ENCODE measurements at places on chromosomes 12 and 14.

DNA sequence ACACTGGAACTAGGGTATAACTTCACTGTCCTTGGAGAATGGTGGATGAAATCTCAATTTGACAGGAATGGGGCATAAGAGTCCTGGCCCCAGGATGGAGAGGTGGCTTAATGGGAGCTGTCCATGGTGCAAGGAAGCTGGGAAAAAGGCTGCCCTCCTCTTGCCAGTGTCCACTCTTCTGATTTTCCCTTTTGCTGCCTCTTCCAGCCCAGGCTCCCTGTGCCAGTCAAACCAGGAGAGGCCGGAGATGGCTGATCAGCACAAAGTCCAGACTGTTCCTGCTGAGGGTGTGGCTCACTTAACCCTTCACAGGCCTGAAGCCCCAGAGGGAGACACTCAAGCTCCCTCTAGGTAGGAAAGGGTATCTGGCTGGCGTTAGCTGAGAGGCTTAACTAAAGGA, at the start of gene MYO1A:
Gene MYO1A (minus strand): TSS at position 240 of the 400 bp plus-strand sequence. CDS start 1,806 bp downstream, outside the sequence.
- no peak for DNase-seq

- DNase-seq: no peak
Observed at GRCh38 chr12:122097927-122098756, 19.6 kb downstream of the MLXIP start.

GRCh38 chr12:132608231-132609171, 1.9 kb downstream of the LRCOL1 start:
- no peak for DNase-seq

DNA sequence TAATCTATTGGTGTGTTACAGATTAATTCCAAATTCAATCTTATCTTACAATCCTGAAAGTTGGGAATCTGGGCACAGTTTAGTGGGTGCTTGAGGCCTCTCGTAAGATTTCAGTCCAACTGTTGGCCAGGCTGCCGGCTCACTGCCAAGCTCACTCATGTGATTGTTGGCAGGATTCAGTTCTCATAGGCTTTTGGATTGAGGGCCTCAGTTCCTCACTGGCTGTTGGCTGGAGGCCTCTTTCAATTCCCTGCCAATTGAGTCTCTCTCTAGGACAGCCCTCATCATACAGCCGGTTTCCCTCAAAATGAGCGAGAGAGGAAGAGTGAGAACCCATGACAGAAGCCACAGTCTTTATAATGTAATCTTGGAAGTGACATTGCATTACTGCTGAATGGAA, 123.5 kb upstream of the FBXO33 start:
- DNase-seq: no peak

- no peak for DNase-seq
Observed at GRCh38 chr12:28618171-28618570, 427.9 kb downstream of the CCDC91 start.

DNA sequence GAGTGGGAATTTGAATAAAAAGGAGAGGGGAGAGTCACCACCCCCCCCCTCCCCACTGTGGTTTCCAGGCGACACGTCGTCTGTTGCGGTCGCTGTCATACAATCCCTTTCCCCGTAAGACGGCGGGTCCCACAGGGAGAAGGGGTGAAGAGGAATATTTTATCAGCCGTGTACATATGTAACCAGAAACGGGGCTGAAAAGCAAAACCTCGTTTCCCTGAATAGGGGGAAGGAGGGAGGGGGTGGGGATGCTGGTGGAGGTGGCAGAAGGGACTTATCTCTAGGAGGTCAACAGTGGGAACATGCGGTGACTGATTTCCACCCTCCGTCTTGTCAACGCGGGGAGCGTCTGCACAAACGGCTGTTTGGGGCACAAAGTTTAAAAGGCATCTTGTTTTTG, 171.4 kb downstream of the RBM19 start:
- no peak for DNase-seq

- DNase-seq: no peak
Observed at GRCh38 chr12:75978677-75979076, 52.9 kb downstream of the PHLDA1 start.

DNA sequence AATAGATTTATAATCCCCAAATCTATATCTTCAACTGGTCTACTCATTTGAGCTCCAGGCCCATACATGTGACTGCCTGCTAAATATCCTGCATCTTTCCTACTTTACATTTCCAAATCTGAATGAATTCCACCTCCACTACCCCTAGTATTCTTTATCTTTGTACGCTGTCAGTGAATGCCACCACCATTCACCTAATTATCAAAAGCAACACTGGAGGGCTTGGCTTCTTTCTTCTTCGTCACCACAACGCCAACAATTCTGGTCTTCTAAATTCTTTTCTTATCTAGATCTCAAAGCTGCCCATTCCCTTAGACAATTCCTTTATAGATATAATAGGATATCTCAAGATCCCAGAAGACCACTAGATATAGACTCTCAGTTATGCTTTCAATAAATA, 47.1 kb upstream of the ADAMTS20 start:
- no peak for DNase-seq

GRCh38 chr12:20077618-20078017, 290.7 kb upstream of the PDE3A start:
- no peak for DNase-seq

GRCh38 chr12:112595410-112595809, 176.7 kb downstream of the PTPN11 start:
- no peak for DNase-seq

GRCh38 chr12:47704719-47705118, 1.1 kb downstream of the RPAP3 start:
- no peak for DNase-seq

GRCh38 chr14:104420990-104421389, 158.6 kb upstream of the C14orf180 start:
- DNase-seq: no peak
